ENCODE measurements at places on chromosomes 12 and 14.

- no peak for DNase-seq
Measured at GRCh38 chr14:96136371-96137005, 68.2 kb upstream of the BDKRB2 start.

DNA sequence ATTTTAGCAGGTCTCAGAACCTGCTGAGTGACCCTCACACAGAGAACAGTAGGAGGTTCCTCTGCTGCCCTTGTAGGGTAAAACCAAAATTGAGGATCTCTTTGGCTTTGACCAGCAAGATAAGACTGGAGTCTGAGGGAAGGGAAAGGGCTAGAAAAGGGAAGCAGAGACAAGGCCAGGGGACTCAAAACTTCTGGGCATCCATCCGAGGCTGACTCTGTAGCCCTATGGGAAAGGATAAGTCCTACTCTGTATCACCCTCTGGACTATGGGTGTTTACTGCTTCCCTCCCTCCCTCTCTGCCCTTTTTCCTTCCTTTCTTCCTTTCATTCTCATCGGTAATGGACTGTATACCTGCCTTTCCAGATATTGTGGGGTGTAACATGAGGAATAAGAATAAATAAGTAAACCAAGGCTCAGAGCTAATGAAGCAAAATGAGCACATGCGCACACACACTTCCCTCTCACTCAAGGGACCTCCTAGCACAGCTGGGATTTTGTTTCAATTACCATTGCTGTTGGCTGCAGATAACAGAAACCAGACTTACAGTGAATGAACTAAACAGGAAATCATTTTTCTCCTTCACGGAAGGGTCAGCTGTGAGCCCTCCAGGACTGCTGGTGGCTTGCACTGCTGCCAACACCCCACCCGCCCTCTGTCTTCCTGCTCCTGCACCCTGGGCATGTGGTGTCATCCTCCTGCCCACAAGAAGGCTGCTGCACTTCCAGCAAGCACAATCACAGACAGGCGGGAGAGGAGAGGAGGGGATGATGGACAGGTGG is 404.4 kb upstream of the CCDC196 start:
- peak; percentile 72 for DNase-seq

- no peak for DNase-seq
Measured at GRCh38 chr12:66120477-66120876, 10.1 kb downstream of the LLPH start.

DNA sequence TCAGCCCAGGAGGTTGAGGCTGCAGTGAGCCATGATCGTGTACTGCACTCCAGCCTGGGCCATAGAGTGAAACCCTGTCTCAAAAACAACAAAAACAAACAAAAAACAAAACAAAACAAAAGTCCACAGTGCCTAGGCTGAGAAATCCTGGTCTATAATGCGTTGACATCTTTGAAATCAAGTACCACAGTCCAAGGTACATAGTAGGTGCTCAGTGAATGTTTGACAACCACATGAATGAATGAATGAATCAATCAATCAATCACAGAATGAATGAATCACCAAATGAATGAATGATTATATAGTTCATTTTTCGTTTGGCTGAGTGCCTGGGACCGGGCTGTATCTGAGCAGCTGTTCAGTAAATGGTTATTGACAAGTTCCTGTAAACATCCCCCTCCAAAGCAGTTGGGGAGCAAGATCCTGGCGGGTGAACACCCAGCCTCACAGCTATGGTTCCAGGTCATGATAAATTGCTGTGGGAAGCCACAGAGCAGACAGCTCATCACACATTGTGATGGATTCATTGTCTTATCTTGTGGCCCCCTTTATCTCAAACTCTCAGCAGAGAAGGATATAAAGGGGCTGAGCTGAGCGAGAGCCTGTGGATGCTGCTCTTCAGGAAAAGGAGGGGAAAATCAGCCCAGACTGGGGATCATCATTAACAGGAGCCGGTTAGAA is 30.4 kb upstream of the IFT81 start:
- DNase-seq = no peak

DNA sequence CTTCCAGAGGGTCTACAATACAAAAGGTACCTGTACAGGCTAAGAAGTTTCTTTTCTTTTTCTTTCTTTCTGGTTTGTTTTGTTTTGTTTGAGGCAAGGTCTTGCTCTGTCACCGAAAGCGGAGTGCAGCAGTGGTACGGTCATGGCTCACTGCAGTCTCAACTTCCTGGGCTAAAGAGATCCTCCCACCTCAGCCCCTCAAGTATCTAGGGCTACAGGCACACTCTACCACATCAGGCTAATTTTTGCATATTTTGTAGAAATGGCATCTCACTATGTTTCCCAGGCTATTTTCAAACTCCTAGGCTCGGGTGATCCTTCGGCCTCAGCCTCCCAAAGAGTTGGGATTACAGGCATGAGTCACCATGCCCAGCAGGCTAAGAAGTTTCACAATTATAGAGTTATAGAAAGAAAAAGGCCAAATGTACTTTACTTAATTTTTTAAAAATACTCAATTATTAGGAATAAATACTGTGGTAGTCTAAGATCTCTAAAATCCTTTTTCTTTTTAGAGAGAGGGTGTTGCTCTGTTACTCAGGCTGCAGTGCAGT is 3.0 kb upstream of the PIGH start:
- DNase-seq = no peak

GRCh38 chr12:116087399-116087798 is 190.1 kb downstream of the MED13L start:
- DNase-seq = no peak

GRCh38 chr12:54154681-54155186 is 34.1 kb downstream of the SMUG1 start:
- peak; percentile 67 for DNase-seq

GRCh38 chr14:24362241-24362960 is 5.6 kb upstream of the NFATC4 start:
- DNase-seq = no peak
